ENCODE measurements at places on chromosomes 3 and 15.

DNA sequence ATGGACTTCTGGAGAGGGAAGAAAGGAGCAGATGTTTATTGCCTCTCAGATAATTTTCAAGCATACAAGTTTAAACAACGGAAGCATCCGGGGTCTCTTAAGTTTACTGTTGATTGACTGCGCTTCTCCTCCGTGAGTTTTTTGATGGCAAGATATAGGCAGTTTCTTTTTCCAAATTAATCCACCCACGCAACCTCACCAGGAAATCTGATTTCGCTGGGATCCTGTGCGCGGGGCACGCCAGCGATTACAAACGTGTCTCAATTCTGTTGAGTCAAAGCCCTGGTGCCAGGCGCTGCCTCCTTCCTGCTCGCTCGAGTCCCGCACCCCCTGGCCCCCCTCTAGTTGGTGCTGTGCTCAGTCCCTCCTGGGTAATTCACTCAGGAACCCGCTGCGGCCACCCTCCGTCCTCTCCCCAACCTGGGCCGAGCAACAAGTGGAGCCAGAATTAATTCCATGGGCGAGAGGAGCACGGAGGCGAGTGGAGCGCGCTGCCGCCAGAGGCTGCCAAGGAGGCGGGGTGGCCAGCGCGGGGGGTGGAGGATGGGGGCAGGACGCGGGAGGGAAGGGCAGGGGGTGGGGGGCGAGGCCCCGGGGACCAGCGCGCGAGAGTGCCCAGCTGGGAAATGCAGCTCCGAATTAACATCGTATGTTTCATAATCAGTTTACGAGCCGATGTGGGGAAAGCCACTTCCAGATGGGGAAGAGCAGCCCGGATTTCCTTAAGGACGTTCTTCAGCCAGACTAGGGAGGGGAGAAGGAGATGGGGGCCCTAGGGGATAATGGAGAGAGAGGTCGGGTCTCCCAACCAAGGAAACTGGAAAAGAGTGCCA, 6.0 kb downstream of the WNT5A start:
- no peak overlapping the region for H3K4me3 ChIP-seq
- H3K36me3 ChIP-seq, result no peaks in the 10 kb centered on the region
- no peak for DNase-seq
- H3K27ac ChIP-seq, result no peak overlapping the region
- H3K4me1 ChIP-seq, result no peaks in the 10 kb centered on the region

- H3K4me1 ChIP-seq, result peaks cover 17% of the 10 kb centered on the region
- DNase-seq, result no peak
- peaks cover 31% of the 10 kb centered on the region for H3K36me3 ChIP-seq
Observed at GRCh38 chr15:74630284-74631086, 14.8 kb downstream of the CLK3 start.

DNA sequence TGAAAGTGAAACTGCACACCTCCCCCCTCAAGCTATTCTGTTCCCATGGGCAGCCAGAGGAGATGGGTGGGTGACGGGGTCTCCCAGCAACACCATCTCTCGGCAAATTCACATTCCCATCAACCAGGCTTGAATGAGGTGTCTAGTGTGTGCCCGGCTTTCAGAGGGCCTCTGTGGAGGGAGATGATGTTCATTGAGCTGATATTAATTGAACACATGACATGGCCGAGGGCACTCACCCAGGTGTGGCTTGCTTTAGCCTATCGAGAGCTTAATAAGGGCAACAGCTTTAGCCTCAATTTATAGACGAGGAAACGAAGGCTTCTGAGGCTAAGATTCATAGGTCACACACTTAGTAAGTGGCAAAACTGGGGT, 288.0 kb downstream of the UACA start:
- no peak overlapping the region for H3K27ac ChIP-seq
- H3K4me1 ChIP-seq, result peaks cover 63% of the 10 kb centered on the region
- no peak for DNase-seq
- peaks cover 61% of the 10 kb centered on the region for H3K27me3 ChIP-seq

GRCh38 chr3:15558581-15558980, 37.1 kb upstream of the COLQ start:
- DNase-seq, result no peak
- H3K4me3 ChIP-seq, result no peak overlapping the region
- peaks cover 32% of the 10 kb centered on the region for H3K4me1 ChIP-seq

DNA sequence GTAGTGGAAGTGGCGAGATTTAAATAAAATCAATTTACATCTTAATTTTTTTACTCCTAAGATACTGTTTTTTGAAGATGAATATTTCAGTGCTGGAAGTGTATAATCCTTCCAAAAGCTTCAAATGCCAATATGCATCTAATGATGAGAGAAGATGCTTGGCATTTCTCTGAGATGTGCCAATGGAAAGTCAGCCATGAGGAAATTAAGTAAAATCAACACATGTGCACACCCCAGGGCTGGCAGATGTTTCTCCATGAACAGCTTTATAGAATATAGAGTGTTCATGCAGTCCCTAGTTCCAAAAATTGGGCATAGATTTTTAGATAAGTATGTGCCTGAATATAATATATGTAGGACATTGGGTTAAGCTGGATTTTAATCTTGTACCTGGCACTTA, 90.1 kb downstream of the CPNE4 start:
- no peak overlapping the region for H3K27ac ChIP-seq
- no peaks in the 10 kb centered on the region for H3K27me3 ChIP-seq
- H3K4me3 ChIP-seq, result no peak overlapping the region
- no peaks in the 10 kb centered on the region for H3K36me3 ChIP-seq
- DNase-seq, result no peak

All from activated T-helper 1 cell treated with anti-CD3 and anti-CD28 coated beads, Interleukin-12 subunit alpha, Interleukin-12 subunit beta, Interleukin-2, Interleukin-4 antibody, amounts not matched to agents 30 ng/mL and 10 ng/mL and 1 ng/mL, durations not matched to agents 14 hours and 24 hours and 36 hours (primary cell).